AG09319 (cell line): ENCODE measurements at places on chromosomes 3 and 15.

GRCh38 chr15:69758291-69758771 lies 305.7 kb downstream of the RPLP1 start:
- DNase-seq: no peak

- DNase-seq: no peak
Measured at GRCh38 chr3:191761906-191762305, 300.9 kb downstream of the PYDC2 start.

GRCh38 chr3:4614070-4614469 lies 120.9 kb downstream of the ITPR1 start:
- no peak for DNase-seq

GRCh38 chr15:92796161-92796611 lies 103.9 kb upstream of the CHD2 start:
- DNase-seq: no peak
